ENCODE measurements at places on chromosomes 7 and 10.

- no peak for DNase-seq
These were observed 16.1 kb upstream of the CDK14 start for GRCh38 chr7:90580051-90580450.

DNA sequence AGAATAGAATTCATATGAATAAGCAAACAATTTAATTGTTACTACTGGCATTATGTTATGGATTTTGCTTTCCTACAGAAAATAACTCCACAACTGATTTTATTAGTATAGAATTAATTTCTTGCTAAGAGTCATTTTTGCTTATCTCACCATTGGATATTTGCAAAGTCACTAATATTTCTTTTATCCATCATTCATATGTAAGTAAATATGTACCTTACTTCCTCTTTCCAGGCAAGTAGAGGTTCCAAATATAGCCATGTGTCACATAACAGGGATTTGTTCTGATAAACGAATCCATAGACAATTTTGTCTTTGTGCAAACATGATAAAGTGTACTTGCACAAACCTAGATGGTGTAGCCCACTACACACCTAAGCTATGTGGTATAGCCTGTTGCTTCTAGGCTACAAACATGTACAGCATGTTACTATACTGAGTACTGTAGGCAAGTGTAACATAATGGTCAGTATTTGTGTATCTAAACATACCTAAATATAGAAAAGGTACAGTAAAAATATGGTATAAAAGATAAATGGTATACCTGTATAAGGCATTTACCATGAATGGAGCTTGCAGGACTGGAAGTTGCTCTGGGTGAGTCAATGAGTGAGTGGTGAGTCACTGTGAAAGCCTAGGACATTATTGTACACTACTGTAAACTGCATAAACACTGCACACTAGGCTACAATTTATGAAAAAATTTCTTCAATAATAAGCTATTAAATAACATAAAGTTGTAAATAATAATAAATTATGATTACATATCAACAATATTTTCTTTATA lies 18.3 kb downstream of the KLLN start:
- DNase-seq, result peak; percentile 44

DNA sequence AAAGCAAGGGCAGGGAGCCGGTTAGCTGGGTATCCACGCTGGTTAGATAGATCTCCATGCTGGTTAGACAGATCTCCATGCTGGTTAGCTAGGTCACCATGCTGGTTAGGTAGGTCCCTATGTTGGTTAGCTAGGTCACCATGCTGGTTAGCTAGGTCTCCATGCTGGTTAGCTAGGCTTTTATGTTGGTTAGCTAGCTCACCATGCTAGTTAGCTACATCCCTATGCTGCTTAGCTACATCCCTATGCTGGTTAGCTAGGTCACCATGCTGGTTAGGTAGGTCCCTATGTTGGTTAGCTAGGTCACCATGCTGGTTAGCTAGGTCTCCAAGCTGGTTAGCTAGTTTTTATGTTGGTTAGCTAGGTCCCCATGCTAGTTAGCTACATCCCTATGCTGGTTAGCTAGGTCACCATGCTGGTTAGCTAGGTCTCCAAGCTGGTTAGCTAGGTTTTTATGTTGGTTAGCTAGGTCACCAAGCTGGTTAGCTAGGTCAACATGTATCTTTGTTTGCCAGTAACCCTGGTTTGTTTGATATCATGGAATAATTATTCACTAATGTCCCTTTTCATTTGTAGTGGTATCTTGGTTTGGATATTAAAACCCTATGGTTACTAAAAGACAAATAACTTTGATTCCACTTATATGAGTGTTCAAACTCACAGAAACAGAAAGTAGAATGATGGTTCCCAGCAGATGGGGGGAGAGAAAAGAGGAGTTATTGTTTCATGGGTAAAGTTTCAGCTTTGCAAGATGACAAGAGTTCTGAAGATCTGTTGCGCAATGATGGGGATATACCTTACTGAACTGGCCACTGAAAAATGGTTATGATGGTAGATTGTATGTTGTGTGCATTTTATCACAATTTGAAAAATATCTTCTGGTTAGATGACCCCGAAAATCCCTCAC lies 136.2 kb downstream of the PRPF18 start:
- DNase-seq, result peak; percentile 32

DNA sequence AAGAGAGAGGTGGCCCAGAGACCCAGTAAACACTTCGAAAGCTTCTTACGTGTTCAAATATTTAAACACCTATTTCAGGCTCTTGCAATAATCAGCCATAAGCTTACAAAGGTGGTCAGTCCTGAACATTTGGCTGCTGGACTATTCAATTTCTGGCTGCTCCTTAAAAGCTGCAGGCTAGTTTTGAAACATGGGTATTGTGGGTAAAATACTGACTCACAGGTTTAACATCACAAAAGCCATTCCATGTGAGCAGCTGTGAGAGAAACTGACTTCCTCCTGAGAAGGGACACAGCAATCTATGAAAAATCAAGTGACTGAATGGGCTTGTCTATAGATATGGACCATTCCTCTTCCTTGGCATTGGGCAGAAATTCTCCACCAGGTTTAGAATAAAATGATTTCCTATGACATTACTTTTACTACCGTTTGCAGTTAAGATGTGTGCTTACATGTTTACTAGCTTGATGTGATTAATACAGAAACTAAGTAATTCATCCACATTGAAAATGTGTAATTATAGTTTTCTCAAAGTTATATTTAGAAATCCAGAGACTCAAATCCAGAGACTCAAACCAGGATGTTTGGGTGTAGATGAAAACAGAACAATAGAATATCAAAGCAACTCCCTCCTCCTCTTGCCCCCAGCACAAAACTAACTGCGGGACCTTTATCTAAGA lies 252.3 kb downstream of the GATA3 start:
- DNase-seq, result no peak

GRCh38 chr10:93383562-93383981 lies 98.6 kb downstream of the MYOF start:
- DNase-seq, result peak; percentile 82

- DNase-seq, result no peak
These were observed 26.6 kb downstream of the LRRC4 start for GRCh38 chr7:128004623-128005022.

DNA sequence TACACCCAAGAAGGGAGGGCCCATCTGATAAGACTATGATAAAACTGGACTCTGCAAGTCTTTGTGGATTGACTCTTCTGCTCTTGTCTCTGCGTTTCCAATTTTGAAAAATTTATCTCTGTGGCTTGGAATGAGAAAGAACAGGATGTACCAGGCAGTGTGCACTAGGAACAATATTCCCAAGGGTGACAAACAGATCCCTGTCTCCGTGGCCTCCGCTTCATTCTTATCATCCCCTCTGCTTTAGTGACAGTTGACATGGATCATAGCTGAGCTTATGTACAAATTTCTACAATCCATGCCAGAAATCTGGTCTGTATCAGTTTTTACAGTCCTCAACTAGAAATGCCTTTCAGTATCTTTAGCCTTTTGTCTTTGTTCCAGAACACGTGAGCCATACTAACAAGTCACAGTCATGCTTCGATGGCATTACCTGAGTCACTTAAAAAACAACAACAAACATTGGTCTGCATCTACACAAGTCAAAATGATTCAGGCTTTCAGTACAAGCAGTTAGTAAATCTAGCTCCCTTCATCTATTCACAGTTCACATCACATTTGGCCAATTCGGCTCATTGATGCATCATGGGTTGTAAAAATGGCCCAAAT lies 393.6 kb upstream of the CELF2 start:
- DNase-seq, result no peak

DNA sequence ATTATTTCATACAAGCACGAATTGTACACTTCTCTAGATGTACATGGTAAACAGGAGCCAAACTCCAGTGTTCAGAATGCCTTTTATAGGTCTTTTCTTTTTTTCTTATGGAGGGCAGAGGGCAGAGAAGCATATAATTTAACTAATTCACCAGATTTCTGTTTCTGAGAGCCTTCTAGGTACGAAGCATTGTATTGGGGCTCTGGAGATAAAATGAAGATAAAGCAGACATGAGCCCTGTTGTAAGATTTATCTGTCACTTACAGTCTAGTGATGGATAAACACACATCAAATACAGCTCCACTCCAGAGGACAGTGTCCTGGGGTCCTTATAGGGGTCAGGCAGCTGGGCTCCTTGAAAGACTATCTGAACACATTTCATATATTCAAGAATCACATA lies 265.5 kb downstream of the SKAP2 start:
- no peak for DNase-seq

- peak; percentile 54 for DNase-seq
These were observed 452.3 kb upstream of the GALNT17 start for GRCh38 chr7:70679661-70680060.

DNA sequence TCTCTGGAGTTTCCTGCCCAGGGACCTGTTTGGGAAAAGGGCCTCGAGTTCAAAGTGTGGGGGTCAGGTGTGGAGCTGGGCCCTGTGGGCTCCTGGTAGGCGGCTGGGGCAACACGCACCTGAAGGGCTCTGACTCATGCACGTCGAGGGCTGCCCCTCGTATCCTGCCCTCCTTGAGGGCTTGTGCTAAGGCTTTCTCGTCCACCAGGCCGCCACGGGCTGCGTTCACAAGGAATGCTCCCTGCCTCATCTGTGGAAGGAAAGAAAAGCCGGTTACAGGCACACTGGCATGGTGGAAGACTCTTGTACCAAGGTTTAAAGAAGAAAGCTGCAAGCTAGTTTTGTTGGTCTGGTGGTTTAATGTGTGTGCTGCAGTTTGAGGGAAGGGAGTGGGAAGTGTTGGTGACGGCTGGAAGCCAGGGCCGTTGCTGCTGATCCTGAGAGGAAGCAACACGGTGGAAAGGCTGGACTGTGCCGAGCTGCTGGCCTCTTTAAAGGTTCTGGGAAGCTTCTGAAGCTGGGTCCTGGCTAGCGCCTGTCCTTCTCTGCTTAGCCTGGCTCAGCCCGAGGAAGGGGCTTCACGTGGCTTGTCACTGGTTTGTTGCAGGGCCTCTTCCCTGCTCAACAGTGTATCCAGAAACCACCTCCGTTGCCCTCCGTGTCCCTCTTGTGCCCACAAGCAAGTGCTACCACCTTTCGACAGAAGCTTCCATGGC lies 52.0 kb downstream of the ZRANB1 start:
- DNase-seq, result no peak

DNA sequence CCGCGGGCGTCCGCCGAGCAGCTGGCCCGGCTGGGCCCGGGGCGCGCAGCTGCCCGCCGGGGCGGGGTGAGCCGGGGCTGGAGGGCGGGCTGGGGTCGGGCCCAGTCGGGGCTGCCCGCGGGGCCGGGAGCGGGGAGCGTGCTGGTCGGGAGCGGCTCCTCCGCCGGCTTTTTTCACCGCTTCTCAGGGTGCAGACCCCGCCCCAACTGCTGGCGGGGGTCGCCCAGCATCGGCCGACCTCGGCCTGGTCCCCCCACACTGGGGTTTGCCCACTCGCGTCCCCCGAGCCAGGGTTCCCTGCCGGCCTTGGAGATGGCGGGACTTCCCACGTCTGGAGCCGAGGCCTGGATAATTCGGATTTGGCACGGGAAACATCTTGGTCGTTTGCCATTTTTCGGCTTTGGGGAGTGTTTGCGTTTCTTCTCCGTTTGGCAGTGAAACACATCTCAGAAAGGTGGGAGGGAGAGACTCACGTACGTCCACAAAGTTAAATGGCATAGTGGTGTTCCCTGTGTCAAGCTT lies 432 bp downstream of the TMEM248 start:
- peak; percentile 78 for DNase-seq

DNA sequence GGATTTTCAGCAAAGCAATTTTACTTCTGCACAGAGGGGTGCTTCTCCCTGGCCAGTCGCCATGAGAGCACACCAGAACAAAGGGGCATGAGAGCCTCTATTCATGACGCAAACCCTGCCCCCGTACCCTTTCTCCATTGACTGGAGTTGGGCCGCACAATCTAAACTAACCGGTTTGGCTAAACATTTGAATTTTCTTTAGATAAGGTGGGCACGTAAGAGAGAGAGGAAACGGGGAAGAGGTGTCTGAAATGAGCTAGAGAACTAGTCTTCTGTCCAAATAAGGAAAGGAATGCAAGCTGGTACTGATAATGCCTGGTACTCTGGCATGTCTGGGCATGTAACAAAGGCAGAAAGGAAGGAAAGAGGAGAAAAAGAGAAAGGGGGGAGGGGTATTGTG lies 13.2 kb upstream of the SCIN start:
- no peak for DNase-seq

GRCh38 chr7:2214636-2215035 lies 18.1 kb downstream of the MAD1L1 start:
- no peak for DNase-seq

- no peak for DNase-seq
These were observed 551.6 kb downstream of the CCSER2 start for GRCh38 chr10:84879991-84880390.

GRCh38 chr7:137564677-137565076 lies 221.1 kb upstream of the PTN start:
- no peak for DNase-seq

GRCh38 chr10:12766223-12766622 lies 235.3 kb downstream of the CCDC3 start:
- DNase-seq, result no peak

DNA sequence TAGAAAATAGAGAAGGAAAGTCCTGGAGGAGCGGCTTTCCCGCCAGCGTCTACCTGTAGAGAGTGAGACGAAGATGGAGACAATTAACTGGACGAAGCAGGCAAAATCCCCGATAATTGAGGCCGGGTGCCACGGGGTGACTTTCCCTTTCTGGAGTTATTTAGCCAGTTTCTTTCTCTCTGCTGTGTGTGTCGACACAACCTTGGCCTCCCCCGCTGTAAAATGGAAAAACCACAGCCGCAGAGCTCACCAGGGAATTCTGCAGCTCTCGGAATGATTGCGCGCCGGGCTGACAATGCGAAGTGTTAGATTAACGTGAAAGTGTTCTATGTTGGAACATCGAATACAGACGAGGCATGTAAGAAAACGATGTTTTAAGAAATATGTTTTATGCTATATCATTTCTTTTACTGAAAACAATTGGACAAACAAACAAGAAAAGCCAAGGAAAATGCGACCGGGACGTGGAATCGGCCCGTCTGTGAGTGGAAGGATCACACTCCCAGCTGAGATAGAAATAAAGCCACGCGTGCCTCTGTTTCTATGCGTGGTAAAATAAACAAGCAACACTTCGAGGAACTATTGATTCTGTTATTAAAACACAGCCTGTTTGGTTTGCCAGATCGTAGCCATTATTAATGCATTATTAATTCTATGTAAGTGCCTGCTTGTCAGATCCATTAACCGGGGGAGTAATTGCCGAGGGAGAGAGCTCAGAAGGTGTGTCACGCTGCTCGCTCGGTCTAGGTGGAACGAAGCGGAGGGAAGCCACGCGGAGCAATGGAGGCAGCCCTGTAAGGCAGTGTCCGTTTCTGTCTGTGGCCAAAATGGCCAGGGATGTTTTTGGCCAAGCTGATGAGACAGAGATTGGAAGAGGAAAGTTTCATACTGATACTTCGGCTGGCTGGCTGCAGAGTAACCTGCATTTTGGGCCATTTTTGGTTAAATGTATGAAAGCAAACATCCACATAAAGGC lies 129.4 kb downstream of the DNAJB6 start:
- no peak for DNase-seq

DNA sequence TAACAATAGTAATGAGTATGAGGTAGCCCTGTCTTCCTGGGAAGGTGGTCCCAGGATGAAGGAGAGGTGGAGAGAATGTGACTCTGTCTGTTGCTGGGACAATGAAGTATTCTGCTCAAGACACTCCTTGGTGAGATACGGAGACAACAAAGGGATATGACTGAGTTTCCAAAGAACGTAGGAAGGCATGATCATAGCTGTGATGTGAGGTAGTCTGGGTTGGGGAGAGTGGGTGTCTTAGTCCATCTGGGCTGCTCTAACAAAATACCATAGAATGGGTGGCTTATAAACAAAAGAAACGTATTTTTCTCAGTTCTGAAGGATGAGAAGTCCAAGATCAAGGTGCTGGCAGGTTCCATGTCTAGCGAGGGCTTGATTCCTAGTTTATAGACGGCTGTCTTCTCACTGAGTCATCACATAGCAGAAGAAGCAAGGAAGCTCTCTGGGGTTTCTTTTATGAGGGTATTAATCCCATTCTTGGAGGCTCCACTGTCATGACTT lies 84.9 kb upstream of the RHOBTB1 start:
- DNase-seq, result peak; percentile 19

Data from adipocyte (in vitro differentiated cells).